Activated T-cell treated with anti-CD3 and anti-CD28 coated beads, Interleukin-2, amount 50 U/mL, for 48 hours (primary cell): ENCODE measurements at places on chromosomes 16 and 17.

DNA sequence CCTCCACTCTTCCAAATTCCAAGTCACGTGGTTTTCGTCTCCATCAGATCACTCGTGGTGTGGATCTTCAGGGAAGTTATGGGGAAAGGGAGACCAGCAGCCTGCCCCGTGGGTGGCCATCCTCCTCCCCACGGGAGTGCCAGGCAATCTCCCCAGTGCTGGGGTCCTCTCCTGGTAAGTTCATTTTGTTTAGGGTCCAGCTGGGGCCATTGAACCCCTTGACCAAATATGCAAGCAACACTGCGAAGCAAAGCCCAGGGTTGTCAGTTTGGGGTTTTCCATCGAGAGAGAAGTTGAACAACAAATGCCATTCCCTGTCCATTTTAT, 4.1 kb upstream of the LCMT1 start:
- peak; percentile 27 for DNase-seq

GRCh38 chr16:83602761-83603722, 204.7 kb upstream of the HSBP1 start:
- no peak for DNase-seq

DNA sequence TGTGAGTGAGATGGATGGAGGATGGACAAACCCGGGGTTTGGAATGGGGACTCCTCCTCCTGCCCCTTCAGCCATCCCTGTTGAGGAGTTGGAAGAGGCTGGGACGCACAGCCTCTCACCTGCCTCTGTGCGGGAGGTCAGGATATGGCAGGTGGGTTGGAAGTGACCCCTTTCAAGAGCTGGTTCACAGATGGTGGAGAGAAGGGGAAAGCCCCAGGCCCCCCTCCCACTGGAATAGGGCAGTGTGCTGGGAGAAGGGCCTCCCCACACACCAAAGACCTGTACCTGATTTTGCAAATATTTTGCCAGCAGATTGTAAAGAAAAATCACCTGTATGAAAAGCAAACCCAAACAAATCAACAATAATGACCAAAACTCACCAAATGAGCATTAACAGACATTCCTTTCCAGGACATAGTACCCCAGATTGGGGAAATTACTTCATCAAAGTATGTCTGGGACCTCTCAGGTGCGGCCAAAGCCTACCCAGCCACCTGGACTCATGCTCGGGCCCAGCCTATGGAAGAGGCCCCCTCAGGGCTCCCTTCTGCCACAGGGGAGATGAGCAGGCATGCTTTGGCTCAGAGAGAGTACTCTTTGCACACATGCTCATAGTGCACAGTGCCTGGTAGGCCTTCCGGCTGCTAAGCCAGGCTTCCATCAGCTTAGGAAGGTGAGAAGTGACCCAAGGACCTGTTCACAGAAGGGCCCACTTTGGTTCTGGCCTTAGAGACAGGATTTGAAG, 7.8 kb downstream of the SLC47A2 start:
- no peak for DNase-seq

GRCh38 chr17:43482103-43483012, 1.4 kb upstream of the DHX8 start:
- no peak for DNase-seq
